ENCODE measurements at places on chromosomes 6 and 20.

- DNase-seq, result no peak
These were observed 83.6 kb upstream of the C20orf144 start for GRCh38 chr20:33578510-33578909.

DNA sequence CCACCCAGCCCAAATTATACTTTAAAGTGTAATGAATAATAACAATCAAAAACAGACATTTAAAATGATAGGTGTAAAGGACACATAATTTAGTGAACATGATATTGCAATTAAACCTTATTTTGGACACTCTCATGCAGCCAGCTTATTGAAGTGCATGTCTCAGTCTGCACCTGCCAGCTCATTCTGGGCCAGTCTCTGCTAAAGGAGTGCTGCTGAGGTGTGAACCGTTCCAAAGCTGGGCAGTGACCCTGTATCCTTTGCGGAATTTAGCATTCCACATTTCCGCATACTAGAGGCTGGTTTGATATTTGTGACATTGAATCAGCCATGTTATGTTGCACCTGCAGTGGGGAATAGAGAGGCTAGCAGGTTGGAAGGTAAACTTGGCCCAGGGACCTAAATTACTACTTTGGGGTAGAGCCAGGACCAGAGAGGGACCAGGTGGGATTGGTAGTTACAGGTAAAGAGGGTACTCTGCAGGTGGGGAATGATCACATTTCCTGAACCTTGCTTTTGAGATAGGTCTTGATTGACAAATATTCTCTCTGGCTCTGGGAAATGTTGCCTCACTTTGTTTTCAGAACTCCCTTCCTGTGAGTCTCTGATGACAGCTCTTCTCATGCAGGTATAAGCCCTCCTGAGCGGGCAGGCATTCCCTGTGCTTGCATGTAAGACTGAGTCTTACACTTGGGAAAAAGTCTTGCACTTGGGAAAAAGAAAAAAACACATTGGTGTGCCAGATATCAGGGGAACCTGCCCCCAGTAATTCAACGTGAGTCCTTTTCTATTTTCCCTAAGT, 26.2 kb downstream of the TULP4 start:
- DNase-seq, result no peak

DNA sequence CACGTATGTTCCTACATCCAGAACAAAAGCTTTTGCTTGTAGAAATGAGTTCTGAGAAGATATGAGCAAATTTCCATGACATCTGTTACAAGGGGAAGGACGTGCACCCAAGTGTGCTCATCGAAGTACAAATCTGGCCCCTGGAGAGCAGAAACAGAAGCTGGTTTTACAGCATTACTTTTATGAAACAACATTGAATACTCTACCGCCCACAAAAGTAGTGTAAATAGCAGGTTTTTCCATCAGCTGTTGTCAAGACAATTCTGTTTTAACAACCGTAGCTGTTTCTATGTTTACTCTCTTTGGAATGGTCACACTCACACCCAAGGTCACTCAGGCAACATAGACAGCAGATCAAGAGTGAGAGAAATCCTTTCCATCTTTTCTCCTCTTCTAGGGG, 114.2 kb upstream of the SSTR4 start:
- no peak for DNase-seq

DNA sequence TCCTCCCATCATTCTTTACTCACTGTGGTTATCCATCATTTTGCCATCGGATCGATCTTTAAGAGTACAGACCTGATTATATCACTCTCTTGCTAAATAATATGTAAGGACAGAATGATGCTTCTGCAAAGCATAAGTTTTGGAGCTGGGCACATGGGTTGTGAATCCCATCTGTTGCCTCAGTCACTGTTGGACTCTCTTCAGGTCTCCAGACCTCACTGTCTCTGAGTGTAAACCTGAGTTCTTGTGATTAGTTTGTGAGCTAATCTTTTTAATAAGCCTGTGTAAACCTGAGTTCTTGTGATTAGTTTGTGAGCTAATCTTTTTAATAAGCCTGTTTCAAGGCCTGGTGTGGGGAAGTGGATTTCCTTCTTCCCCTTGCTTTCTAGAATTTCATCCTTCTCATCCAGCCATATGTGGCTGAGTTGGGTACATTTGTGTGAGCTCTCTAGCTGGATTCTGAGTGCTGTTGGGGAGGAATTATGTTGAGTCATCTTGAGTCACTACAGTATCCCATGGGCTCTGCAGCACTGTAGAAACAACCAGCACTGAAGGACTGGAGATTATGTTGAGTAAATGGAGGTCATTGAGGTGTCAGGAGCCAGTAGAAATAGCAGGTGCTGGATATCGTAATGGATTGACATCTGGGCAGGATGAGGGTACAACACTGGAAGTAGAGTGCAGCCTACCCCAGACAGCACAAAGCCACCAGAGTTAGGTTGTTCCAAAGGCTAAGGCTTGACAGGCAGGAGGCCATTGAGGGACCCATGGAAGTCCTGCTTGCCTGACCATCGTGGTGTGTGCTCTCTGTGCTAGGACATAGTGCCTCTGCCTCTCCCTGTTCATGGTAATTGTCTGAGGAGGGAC, 52.4 kb downstream of the SCAND1 start:
- no peak for DNase-seq

GRCh38 chr6:20873425-20874190, 339.4 kb downstream of the CDKAL1 start:
- no peak for DNase-seq

- no peak for DNase-seq
These were observed 64.8 kb downstream of the HCRTR2 start for GRCh38 chr6:55239099-55239498.

- DNase-seq, result no peak
These were observed 27.4 kb downstream of the KCNQ5 start for GRCh38 chr6:72649032-72649984.

Data from stimulated activated CD4-positive, alpha-beta T cell treated with anti-CD3 and anti-CD28 coated beads, Interleukin-12 subunit alpha, Interleukin-12 subunit beta, amount 100 ng/mL, for 4 hours (primary cell).